ENCODE measurements at places on chromosomes 13 and 19. TPM values are rescaled to one million over a fixed set of nuclear protein-coding genes. Genes with fewer than 3 reads are reported as not detected.

Gene ZNF526
- 12.8 TPM for total RNA-seq

Gene CATSPERD
- total RNA-seq = not detected

Gene MEIOSIN
- not detected for total RNA-seq

Gene PPP2R1A
- total RNA-seq = 74.0 TPM

Gene CEBPG
- 21.2 TPM for total RNA-seq

Gene PSG7
- not detected for total RNA-seq

Gene TEX101
- not detected for total RNA-seq
